Right lobe of liver (tissue), 6 donors: ENCODE measurements at places on chromosomes 2 and 18.

DNA sequence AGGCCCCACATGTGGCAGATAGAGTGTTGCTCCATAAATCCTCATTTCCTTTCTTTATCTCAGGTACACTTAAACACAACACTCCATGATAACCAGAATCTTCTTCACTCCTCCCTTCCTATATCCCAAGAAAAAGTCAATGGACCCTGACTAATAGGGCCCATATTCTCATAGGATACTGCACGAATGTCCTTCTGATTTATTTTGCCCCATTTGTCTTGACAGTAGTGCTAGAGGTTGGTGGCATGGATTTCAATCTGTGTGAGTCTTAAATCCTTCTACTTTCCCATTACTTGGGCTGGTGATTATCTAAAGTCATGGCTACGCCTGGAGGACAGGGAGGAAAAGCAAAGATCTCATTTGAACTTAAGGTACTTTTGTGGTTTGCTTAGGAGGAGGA lies 156.0 kb downstream of the ACOXL start:
- no peak for DNase-seq

- no peak for DNase-seq
Measured at GRCh38 chr2:50255931-50256330, 776.0 kb downstream of the NRXN1 start.

DNA sequence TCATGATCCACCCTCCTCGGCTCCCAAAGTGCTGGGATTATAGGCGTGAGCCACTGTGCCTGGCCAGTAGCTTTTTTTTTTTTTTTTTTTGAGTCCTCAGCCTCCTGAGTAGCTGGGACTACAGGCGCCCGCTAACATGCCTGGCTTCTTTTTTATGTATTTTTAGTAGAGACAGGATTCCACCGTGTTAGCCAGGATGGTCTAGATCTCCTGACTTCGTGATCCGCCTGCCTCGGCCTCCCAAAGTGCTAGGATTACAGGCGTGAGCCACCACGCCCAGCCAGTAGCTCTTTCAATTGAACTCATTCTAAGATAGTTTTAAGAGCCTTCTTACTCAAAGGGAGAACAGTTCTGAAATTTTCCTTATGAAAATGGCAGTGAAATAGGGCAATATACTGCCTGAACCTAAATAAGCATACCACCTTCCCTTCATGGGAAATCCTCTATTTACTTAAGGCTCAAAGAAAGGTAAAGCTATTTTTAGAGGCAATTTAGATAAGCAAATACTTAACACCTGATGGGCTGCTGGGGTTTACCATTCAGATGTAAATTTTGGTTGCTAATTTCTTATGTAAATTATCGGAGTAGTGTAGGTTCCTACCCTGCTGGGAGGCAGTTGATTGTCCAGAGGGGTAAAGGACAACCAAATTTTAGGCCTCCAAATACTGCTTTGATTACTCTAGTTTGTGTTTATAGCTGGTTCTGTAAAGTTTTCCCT lies 144.7 kb downstream of the GREB1L start:
- DNase-seq = no peak

- no peak for DNase-seq
Measured at GRCh38 chr18:79241755-79242154, 154.0 kb upstream of the NFATC1 start.

- no peak for DNase-seq
Measured at GRCh38 chr2:241273210-241274020, 42.1 kb downstream of the HDLBP start.

GRCh38 chr2:187435078-187435477 lies 13.0 kb downstream of the CALCRL start:
- DNase-seq = no peak

GRCh38 chr18:36333414-36333813 lies 35.9 kb downstream of the FHOD3 start:
- DNase-seq = no peak

GRCh38 chr18:42274488-42275137 lies 319.6 kb downstream of the PIK3C3 start:
- no peak for DNase-seq

GRCh38 chr2:61138859-61139258 lies 23.1 kb upstream of the C2orf74 start:
- DNase-seq = no peak

GRCh38 chr2:215355801-215356200 lies 43.9 kb downstream of the ATIC start:
- no peak for DNase-seq

DNA sequence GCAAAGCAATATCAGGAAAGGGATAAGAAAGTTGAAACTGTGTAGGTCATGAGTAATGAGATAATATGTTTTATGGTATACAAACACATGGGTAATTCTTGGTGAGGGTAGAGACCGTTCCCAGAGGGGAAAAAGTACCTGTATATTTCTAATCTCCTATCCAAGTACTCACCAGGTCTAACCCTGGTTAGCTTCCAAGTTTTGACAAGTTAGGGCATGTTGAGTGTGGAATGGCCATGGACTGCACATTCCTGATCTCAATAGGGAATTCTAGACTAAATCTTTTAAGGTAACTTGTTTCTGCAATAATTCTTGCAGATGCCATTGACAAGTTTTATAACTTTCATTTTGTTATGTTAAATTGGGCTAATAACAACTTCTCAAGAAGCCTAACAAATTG lies 216.6 kb downstream of the SPAG16 start:
- DNase-seq = no peak

- DNase-seq = no peak
Measured at GRCh38 chr2:179021258-179021657, 28.7 kb downstream of the CCDC141 start.

GRCh38 chr2:85524336-85524908 lies 14.5 kb upstream of the MAT2A start:
- no peak for DNase-seq

GRCh38 chr2:199875400-199875799 lies 24.4 kb upstream of the FTCDNL1 start:
- DNase-seq = no peak

DNA sequence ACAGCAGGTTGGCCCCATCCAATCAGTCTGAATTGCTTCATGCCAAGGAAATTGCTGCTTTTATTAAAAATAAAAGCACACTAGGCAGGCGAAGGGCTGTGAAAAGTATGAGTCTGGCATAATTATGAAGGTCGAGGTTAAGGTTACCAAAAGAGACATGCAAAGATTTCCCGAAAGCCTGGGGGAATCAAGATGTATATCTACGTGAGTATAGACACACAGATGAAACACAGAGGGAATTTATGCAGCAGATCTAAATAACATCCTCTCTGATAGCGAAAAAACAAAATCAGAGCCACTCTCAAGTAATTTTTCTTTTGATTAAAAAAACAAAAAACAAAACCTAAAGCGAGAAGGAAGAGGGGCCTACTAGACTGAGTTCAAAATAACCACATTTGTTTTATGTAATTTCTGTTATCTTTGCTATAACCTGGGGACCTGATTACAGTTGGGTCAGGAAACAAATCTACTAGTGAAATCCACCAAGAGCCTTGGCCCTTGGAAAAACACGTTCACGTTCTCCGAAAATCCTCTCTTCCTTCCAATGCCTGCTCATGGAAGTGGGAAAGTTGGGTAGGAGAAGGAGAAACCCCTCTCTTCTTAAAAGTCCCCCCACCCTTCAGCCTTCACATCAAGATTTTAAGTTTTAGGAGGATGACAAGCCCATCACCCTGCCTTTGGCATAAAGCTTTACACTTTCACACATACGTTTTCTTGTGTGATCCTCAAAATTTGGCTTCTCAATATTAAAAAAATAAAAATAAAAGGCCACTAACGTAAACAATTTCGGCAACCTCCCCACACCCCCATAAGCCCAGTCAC lies 1.4 kb downstream of the AAK1 start:
- DNase-seq = no peak

- no peak for DNase-seq
Measured at GRCh38 chr2:46308629-46309028, 11.4 kb downstream of the EPAS1 start.

- DNase-seq = no peak
Measured at GRCh38 chr2:23850564-23851256, 76.2 kb downstream of the ATAD2B start.

DNA sequence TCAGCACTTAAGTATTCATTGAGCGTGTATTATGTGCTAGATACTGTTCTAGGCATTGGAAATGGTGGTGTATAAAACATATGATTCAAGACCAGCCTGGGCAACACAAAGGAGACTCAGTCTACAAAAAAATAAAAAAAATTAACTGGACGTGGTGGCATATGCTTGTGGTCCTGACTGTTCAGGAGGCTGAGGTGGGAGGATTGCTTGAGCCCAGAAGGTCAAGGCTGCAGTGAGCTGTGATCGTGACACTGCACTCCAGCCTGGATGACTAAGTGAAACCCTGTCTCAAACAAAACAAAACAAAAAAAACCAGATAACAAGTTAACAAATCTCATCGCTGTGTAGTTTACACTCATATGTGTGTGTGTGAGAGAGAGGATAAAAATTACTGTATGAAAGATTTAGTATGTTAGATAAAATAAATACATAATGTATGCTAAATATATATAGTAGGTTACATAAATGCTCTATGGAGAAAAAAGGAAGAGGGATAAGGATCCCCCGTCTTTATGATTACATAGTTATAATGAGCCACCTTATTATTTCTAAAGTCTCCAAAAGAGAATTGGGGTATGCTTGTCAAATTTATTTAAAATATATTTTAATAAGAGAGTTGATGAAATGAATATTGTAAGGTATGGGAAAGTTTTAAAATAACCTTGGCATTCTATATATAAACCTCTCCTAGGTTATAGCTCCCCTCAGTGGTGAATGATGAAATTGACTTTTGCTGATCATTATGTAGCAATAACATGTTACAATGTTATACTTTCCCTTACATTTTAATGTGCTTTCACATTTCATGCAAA lies 69.2 kb downstream of the EHBP1 start:
- DNase-seq = no peak

DNA sequence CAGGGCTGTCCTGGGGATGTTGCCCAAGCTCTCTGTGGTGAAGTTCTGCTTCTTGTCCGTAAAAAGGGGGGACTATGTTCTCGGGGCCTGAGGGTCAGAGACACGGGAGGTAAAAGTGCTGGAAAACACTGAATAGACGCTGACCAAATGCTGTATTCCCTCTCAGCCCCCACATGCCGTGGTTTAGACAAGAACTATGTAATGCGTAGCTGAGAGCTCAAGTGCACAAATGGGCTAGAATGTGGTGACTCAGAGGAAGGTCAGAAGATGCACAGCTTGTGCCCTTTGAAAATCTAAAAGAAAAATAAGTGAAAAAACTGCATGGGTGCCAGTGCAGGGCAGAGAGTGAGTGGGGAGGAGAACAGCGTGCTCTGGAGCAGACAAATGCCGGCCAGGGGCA lies 80.3 kb upstream of the MAP4K4 start:
- no peak for DNase-seq

- DNase-seq = no peak
Measured at GRCh38 chr2:45458909-45459563, 152.0 kb downstream of the SRBD1 start.

DNA sequence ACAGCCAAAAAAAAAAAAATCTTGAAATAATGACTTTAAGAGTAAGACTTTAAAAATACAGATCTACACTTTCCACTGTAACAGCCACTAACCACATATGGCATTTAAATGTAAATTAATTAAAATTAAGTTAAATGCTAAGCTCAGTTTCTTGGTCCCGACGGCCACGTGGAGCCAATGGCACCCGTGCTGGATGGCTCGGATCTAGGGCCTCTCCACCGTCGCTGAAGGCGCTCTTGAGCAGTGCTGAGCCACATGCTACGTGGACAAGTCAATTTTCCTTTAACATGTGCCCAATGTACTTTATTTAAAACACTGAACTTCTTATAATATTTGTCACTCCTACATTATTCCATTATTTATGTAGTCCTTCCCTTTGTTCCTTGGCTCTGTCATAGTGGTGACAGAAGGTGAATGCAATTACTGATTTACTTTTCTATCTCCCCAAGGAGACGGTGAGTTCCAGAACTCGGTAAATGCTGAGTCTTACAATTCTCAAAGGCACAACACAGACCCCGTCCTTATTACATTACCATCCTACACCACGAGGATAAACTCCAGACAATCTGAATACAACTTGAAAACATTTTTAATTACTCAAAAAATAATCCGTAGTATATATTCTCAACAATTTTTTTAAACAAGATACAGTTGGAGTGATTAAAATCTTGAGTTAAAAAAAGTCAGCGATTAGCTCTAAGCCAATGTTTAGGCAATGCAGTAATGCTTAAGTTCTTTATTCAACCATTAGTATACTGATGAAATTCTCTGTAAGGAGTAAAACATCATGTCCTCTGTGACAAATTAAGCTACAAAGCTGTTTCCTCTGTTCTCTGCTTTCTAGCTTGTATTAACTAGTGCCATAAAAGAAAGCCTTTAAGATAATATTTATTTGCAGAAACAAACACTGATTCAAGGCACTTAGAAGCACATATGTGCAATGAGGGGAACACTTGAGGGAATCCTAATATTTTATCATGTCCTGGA lies 95.1 kb downstream of the AFF3 start:
- no peak for DNase-seq

- no peak for DNase-seq
Measured at GRCh38 chr2:157592948-157593347, 35.7 kb downstream of the ACVR1C start.

DNA sequence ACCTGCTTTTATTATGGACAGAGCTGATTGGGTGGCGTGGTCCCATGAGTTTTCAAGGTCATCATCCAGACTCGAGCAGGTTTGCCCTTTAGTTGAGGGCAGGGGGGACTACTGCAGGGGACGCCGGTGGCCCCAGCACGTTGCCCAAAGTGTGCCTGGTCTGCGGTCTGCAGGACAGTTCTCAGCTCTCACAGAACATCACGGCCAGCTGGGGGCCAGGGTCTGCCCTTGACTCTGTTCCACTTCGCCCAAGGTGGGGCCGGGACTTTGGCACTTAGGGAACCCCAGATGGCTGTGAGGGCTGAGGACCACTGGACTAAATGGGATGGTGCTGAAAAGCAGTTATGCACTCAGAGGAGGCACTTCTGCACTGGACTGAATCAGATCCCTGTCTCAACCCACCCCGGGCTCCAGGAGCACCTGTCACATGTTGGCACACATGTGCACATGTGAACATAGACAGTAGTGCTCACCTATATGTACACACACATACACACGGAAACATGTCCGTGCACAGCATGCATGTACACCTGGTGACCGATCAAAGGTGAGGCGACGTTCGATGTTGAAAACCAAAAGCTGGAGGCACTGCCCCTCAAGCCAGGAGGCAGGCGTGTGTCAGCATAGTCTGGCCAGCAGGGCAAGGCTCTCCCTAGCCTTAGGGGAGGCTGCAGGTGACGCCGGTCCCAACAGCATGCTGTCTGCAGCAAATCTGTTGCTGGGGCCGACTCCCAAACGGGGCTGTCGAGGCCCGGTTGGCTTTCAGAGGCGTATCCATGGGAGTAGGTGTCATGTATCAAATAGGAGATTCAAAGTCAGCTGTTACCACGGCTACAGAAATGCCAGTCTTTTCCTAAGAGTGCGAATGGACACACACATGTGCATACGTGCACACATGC lies 10.2 kb downstream of the ANO7 start:
- no peak for DNase-seq

GRCh38 chr2:62042944-62043343 lies 137.5 kb downstream of the COMMD1 start:
- no peak for DNase-seq
